Activated CD8-positive, alpha-beta T cell treated with anti-CD3 and anti-CD28 coated beads, Interleukin-2, amount 10 ng/mL, durations not matched to agents 7 days and 5 days (primary cell): ENCODE measurements at places on chromosomes 3 and 15. TPM values are rescaled to one million over a fixed set of nuclear protein-coding genes. Genes with fewer than 3 reads are reported as not detected.

Gene XIRP1
- total RNA-seq = not detected

Gene CDV3
- 195 TPM for total RNA-seq

Gene NR2E3
- not detected for total RNA-seq

Gene PHC3
- 54.0 TPM for total RNA-seq

Gene ANKRD63
- not detected for total RNA-seq

Gene GATM
- 1.6 TPM for total RNA-seq

Gene CIDEC
- total RNA-seq = not detected

Gene MGA
- 37.1 TPM for total RNA-seq

GRCh38 chr3:4065554-4065953 is 237.6 kb upstream of the SETMAR start:
- no peak for DNase-seq

DNA sequence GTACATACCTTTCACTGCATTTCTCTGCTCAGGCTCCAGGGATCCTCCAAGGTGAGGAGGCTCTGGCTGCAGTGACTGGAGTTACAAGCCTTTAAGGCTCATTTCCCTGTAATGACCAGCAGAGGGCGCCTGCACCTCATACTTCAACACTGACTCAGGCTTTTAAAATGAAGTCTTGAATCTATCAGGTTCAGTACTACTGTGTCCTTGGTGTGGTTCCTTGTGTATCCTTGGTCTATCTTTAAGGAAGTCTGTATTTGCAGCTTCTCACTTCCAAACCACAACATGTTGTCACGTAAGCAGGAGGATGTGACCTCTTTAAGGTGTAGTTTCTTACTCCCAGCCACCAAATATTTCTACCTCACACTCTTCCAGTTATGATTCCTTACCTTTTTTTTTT is 122.5 kb upstream of the ZBED2 start:
- DNase-seq = peak; percentile 79

DNA sequence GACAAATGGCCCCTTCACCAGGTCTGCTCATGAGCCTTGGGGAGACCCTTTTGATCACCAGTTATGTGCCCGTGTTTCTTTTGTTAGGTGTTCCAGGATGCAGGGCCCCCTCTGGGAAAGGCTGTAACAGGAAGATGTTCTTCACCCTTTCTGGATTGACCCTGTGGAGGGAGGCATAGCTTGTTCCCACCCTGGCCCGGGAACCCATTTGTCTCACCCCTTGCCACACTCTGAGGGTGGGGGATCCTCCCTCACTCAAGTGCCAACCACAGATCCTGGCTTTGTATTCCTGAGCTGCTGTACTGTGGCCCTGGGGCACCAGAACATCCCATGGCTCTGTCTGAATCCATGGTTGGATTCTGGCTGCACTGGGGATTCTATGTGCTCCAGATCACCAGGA is 18.9 kb downstream of the IL16 start:
- no peak for DNase-seq

DNA sequence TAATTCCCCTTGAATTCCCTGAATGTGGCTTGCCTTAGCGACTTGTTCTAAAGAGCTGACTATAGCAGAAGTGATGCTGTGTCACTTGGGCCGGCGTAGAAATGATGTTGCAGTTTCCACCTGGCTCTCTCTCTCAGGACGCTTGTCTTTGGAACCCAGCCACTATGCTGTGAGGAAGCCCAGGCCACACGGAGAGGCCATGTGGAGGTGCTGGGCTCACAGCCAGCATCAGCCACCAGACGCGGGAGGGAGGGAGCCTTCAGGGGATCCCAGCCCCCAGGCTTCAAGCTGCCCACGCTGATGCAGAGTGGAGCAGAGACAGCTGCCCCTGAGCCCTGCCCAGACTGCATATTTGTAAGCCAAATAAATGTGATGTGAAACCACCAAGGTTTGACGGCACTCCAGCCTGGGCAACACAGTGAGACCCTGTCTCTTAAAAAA is 18.6 kb downstream of the RNU5B-1 start:
- no peak for DNase-seq

- DNase-seq = no peak
Measured at GRCh38 chr3:166607933-166608521, 770.8 kb upstream of the BCHE start.

- no peak for DNase-seq
Measured at GRCh38 chr3:31014317-31015040, 120.0 kb upstream of the GADL1 start.

DNA sequence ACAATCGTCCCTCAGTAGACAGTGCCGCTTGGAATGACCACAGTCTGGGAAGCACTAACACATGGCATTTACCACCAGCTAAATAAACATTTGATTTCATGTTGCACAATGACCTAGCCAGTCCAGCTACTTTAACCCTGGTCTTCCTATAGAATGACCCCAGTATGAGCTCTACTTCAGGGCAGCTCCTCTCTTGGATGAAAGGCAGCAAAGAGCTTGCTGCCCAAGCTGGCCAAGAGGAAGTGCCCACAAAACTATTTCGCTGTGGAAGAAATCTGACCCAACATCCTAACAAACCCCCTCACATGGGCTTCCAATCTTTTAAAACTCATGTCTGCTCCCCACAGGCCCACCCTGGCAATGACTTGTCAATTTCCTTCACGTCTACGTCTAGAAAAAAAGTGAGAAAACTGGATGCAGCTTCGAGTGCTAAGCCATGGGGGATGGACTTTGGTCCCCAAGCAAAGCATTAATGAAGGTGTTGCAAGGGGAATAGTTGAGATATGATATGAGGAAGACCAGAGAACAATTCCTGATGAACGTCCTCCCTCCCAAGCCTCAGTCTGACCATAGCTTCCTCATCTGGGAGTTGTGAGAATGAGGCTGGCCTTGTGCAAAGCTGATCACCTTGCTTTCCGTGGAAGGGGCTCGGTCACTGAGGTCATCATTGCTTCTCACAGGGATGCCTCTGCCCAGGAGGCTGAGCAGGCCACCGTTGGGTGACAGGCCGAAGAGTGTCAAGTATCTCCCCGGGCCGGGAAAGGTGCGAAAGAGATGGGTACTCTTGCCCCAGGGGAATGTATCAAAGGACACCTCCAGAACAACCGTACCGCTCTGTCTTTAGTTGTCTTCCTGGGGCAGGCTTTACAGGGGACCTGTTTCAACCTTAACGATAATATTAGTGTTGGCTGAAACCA is 964 bp downstream of the SLC25A20 start:
- peak; percentile 42 for DNase-seq

DNA sequence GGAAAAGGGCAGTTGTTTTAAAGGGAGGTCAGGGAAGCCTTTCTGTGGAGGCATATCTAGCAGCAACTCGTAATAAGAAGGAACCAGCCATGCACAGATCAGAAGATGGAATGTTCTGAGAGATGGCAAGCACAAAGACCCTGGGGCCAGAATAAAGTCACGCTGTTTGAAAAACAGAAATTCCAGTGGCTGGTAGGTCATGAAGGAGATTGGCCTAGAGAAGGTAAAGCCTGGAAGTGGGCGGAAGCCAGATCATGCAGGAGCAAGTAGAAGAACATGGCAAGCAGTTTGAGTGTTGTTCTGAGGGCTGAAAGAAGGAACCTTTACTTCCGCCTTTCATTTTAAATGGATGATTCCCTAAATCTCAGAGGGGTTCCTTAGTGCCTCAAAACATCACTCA is 208.1 kb upstream of the PPP2R3A start:
- no peak for DNase-seq

- DNase-seq = no peak
Measured at GRCh38 chr15:73571346-73571745, 61.8 kb downstream of the NPTN start.

DNA sequence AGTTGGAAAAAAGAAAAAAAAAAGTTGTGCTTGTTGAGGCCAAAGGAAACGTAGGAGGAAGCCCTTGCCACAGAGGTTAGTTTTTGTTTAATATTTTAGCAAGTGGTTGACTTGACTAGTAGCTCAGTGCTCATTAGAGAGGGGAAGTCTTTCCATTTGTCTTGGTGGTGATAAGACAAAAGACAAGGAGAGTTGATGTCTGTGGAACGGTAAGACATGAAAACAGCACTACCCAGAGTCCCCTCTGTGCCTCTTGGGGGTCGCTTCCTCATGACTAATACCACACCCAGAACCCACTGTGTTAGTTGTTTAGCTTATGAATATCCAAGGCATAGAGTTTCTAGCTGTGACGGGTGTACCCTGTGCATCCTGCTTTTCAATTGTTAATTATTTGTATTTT is 211.4 kb downstream of the ITPR1 start:
- no peak for DNase-seq

- no peak for DNase-seq
Measured at GRCh38 chr3:133282236-133282635, 117.6 kb upstream of the BFSP2 start.

DNA sequence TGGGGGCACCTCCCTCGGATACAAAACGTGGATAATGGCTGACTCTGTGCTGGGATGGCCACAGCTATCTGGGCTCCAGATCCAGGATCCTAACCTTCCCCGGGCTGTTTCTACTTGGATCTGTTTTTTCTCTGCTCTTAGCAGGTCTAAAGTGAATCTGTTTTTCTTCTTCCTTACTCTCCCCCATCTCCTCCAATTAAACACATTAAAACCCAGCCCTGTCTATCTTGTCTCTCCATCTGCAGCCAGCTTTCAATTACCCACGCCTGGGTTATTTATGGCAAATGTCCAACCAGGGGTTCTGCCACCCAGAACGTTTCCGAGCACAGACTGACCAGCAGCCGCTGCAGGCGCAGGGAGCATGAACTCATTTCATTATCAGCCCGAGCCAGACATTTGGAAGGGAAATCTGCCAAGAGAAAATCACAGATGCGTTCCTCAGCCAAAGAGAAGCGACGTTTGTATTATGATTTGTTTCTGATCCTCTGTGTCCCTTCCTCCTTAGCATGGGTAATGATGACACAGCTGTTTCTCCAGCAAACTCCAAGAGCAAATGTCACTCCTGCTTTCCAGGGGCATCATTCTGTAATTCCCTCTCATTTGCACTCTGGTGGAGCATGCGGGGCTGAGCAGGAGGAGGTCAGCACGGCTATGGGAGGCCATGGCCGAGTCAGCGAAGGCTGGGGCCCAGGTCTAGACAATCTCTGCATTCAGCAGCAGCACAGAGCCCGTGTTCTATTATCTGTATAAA is 42.0 kb downstream of the UMPS start:
- no peak for DNase-seq

- DNase-seq = no peak
Measured at GRCh38 chr15:84840741-84841429, 23.7 kb downstream of the ALPK3 start.

DNA sequence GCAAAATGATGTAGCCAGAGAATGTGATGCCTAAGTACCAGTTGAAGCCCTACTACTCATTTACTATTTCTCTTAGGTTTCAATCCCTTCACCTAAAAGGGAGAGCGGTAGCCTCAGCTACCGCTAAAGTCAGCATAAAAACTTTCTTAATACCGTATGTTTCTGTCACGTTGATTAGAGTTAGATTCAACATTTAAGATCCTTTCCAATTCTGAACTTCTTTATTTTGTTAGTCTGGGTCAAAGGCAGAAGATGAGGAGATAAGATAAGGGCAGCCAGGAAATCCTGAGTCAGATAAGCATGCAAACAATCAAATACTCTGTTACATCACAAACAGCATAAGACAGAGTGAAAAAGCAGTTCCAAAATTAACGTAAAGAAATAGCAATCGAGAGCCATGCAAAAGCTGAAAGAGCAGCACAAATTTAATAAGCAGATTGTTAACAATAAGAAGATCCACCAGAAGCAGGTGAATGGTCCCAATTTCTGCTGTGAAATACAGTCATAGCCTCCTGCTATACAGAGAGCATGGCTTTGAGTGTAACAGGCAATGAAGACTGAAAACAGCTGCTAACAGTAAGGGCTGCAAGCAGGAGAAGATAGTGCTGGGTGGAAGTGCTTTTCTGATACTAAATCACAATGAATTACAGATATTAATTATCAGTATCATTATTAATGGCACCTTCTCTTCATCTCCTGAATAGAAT is 3.0 kb downstream of the TMEM207 start:
- no peak for DNase-seq

GRCh38 chr3:160472344-160472743 is 22.8 kb upstream of the TRIM59 start:
- DNase-seq = no peak

GRCh38 chr3:46714728-46715506 is 2.8 kb downstream of the PRSS50 start:
- DNase-seq = no peak

DNA sequence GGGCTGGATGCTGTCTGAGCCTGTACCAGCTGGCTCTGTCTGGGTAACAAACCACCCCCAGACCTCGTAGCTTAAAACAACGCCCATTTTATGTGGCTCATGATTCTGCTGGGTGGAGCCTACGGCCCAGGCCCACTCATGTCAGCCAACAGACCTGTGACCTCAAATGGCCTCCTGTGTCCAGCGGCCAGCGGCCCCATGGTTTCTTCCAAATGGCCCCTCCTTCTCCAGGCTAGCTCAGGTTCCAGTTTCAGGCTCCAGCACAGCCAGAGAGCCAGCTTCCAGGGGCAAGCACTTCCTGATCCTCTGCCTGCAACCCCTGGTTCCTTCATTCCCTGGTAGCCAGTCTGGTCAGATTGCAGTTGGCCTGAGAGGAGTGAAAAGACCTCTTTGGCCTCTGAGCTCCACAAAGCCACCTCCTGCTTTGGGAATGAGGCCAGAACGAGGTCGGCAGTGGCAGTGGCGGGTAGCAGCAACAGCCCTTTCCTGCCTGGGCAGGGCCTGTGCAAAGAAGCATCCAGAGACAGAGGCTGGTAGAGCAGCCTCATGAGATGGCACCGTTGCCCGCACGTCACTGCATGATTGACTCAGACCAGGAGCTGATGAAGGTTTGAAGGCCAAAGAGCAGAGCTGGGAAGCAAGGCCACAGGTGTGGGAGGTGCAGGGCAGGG is 21.0 kb upstream of the PLXNA1 start:
- no peak for DNase-seq

GRCh38 chr3:4222574-4223175 is 80.5 kb upstream of the SETMAR start:
- DNase-seq = no peak

- no peak for DNase-seq
Measured at GRCh38 chr3:129050556-129051295, 9.9 kb upstream of the GP9 start.

DNA sequence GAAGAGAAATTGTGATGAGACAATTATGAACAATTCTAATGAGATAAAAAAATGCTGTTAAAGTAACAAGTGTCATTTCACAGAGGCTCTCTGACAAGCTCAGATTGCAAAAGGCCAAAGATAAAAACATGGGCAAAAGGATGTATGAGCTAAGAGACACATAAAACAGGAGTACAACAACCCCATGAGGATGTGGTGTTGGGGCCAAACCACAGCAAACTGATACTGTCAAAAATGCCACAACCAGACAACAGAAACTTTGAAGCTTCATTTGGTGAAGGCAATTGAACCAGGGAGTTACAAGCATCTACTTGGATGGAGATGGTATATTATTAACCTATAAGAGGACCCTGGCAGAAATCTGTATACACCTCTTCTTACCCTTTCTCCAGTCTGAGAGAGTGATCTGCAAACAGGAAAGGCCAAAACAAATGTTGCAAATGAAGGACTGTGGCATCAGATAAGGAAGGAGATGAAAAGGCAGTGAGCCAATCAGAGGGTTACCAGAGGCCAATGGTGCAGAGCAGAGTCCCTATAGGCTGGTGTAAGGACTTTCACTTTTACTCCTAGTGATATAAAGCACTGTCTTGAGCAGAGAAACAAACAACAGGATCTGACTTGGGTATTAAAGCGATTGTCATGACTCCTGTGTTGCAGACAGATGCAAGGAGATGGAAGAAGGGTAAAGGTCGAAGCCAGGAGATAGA is 659.0 kb downstream of the NTRK3 start:
- peak; percentile 77 for DNase-seq
